ENCODE measurements at places on chromosomes 4 and X. TPM values are rescaled to one million over a fixed set of nuclear protein-coding genes. Genes with fewer than 3 reads are reported as not detected.

DNA sequence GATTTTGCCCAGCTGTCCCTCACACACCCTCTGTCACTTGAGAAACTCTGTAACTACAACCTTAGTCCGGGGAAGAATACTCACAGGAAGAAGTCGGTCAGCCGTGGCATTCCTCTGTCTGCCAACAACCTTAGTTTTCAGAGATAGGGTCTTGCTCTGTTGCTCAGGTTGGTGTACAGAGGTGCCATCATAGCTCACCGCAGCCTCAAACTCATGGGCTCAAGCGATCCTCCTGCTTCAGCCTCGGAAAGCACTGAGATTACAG lies 12.2 kb upstream of the SPCS3 start:
- DNase-seq = no peak
- no peak overlapping the region for H3K27ac ChIP-seq
- no peak overlapping the region for H3K4me3 ChIP-seq
- H3K4me1 ChIP-seq = peaks cover 17% of the 10 kb centered on the region
- H3K27me3 ChIP-seq = no peaks in the 10 kb centered on the region
- no peaks in the 10 kb centered on the region for H3K36me3 ChIP-seq

DNA sequence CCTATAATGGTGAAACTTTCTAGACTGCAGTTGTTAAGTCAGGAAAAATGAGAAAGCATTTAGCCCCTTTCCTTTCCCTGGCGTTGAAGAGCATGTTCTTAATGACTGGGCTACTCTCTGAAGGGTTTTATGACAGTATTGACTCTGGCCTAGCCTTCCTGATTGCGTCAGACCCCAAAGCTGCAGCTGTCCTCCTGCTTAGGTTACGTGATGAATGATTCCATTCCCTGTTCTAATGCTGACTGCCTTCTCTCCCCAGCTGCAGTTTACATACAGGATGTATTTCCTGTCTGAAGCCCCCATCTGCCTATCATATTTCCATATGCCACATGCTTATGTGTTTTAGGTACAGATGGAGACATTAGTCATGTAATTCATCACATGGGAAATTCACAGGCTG lies 105.8 kb upstream of the EGFL6 start:
- H3K27ac ChIP-seq = no peak overlapping the region
- H3K27me3 ChIP-seq = no peaks in the 10 kb centered on the region
- H3K4me1 ChIP-seq = no peaks in the 10 kb centered on the region

- no peak overlapping the region for H3K4me3 ChIP-seq
- H3K27me3 ChIP-seq = no peaks in the 10 kb centered on the region
- H3K4me1 ChIP-seq = no peaks in the 10 kb centered on the region
- no peak overlapping the region for H3K27ac ChIP-seq
- DNase-seq = no peak
Measured at GRCh38 chr4:77815636-77816035, 3.5 kb downstream of the CNOT6L start.

- no peak overlapping the region for H3K4me3 ChIP-seq
- no peaks in the 10 kb centered on the region for H3K4me1 ChIP-seq
- H3K27me3 ChIP-seq = no peaks in the 10 kb centered on the region
- no peak overlapping the region for H3K27ac ChIP-seq
- no peaks in the 10 kb centered on the region for H3K36me3 ChIP-seq
Measured at GRCh38 chrX:124534536-124534935, 188.2 kb downstream of the SH2D1A start.

- no peaks in the 10 kb centered on the region for H3K36me3 ChIP-seq
- no peak overlapping the region for H3K4me3 ChIP-seq
- DNase-seq = no peak
- H3K4me1 ChIP-seq = peaks cover 15% of the 10 kb centered on the region
- no peaks in the 10 kb centered on the region for H3K27me3 ChIP-seq
Measured at GRCh38 chrX:110042496-110042895, 39.6 kb downstream of the TMEM164 start.

DNA sequence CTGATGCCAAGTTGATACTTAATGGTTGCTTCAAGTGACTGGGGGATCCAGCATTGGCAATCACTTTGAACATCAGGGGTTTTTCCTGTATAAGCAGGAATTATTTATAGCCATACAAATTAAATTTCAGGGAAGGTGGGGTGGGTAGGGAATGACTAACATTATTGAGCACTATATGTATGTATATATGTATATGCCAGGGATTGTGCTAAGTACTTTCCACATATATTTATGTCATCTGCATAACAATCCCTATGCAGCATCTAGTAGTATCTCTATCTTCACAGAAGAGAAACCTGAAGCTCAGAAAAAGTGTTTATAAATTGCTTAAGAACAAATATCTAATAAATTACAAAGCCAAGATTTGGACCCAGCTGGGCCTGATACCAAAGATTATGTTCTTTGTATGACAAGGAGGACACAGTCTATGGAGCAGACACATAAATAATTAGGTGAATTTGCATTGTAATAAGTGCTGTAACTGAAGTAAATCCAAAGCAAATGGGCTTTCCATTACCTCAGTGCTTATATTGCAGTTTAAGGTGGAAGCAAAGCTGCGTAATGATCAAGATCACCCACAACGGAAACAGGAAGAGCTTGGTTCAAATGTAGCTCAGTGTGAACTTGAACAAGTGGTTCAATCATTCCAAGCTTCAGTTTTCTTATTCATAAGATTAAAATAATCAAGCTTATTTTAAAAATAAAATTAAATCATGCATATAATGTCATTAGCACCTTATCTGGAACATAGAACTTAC lies 18.9 kb upstream of the RASGEF1B start:
- H3K4me3 ChIP-seq = no peak overlapping the region
- H3K36me3 ChIP-seq = no peaks in the 10 kb centered on the region
- H3K4me1 ChIP-seq = no peaks in the 10 kb centered on the region
- H3K27ac ChIP-seq = no peak overlapping the region
- no peak for DNase-seq

DNA sequence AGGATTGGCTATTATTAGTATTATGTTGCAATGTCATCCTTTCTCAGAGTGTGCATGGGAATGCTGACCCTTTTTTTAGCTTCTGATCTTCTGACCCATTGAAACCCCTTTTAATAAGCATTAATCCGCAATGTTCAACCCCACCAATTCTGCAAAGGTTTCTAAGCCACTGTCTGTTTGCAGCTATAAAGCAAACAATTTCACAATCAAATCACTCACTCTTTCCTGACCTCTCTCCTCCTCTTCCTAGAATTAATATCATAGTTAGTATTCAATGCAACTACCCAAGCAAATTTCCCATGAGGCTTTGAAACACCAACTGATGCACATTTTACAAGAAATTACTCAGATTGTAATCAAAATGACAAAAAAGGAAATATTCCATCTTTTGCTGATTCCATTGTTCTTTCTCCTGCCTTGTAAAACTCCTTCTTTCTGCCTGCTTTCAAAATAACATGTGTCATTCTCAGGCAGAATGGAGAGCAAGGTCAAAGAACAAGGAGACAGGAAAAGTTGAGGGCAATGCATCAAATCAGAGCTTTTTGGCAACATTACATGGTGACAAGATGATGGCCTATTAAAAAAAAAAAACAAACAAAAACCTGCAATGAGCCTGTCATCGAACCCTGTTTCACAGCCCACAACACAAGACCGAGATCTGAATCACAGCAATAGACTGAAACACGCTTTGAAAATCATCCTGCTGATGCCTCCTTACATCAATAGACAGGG lies 253.2 kb upstream of the AR start:
- no peak overlapping the region for H3K4me3 ChIP-seq
- no peaks in the 10 kb centered on the region for H3K27me3 ChIP-seq
- H3K27ac ChIP-seq = no peak overlapping the region
- H3K4me1 ChIP-seq = no peaks in the 10 kb centered on the region
- DNase-seq = no peak
- H3K36me3 ChIP-seq = no peaks in the 10 kb centered on the region

DNA sequence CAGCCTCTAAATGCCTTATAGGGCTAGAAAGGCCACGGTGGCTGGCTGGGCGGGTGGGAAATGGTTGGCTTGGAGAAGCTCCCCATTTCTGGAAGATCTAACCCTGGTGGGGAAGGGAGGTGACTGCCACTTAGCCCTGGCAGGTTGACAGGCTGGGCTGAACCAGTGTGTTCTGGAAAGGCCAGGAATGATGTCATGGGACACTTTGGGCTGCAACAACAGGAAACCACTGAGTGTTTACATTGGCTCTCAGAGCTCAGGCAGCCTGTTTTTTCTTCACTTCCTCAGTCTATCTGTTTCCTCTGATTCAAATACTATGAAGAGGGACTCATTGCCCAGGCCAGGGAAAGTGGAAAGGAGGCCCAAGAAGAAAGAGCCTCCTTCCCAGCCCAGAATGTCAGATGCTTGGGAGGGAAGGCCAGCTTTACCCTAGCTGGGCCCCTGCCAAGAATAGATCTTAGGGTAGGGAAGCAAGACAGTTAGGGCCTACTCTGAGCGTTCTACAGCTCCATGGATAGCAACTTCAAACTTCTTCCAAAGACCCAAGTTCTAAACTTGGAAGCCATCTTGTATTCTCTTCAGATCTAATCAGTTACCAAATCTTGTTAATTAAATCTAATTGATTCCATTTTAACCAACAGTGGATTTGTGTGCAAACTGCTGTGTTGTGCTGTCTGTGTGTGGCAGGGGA lies 65.8 kb upstream of the MSN start:
- peaks cover 2% of the 10 kb centered on the region for H3K4me1 ChIP-seq
- H3K36me3 ChIP-seq = no peaks in the 10 kb centered on the region
- no peak overlapping the region for H3K27ac ChIP-seq

DNA sequence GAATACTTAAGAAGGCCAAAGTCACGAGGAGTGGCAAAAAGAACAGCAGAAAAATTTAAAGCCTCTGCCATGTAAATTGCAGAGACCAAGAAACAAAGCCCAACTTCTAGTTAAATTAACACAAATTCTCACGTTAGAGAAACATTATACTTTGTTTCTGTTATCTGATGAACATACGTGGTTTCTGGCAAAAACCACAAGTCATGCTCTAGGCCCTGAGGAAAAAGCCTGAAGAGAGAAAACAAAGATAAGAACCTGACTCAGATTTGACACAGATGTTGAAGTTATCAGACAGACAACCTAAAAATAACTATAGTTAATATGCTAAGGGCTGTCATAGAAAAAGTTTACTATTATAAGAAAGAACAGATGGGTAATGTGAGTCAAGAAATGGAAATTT lies 149.1 kb upstream of the PCDH10 start:
- no peak overlapping the region for H3K4me3 ChIP-seq
- H3K36me3 ChIP-seq = no peaks in the 10 kb centered on the region
- no peak overlapping the region for H3K27ac ChIP-seq
- DNase-seq = no peak
- no peaks in the 10 kb centered on the region for H3K4me1 ChIP-seq

- H3K4me1 ChIP-seq = peaks cover 10% of the 10 kb centered on the region
- H3K36me3 ChIP-seq = no peaks in the 10 kb centered on the region
- no peaks in the 10 kb centered on the region for H3K27me3 ChIP-seq
- no peak for DNase-seq
- no peak overlapping the region for H3K4me3 ChIP-seq
- H3K27ac ChIP-seq = no peak overlapping the region
Measured at GRCh38 chr4:38163216-38164006, 203.2 kb downstream of the PTTG2 start.

DNA sequence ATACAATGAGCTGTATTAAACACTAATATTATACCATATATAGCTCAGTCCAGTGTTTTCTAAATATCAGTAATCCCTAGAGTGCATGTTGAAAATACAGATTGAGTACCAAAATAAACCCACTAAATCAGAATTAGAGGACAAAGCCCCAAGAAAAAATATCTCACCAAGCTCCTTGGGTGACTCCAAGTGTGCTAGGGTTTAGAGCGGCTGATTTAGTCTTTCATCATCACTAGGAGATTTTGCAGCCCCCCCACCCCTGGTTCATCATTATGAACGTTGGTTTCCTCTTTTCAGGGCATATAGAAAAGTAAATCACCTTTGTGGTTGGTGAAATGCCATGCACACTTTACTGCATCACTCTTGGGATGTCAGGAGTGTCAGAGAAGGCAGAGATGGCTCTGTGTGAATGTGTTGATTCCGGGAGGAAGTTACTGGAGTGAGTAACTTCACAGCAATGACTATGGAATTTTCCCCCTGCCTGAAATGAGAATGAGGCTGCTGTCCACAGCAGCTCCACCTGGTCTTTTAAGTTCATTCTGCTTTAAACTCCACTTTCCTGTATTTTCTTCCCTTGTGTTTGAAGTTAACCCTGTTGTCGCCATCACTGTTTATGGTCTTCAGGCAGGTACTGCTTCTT lies 25.2 kb upstream of the ANAPC4 start:
- no peak overlapping the region for H3K4me3 ChIP-seq
- H3K4me1 ChIP-seq = no peaks in the 10 kb centered on the region
- H3K27ac ChIP-seq = no peak overlapping the region
- DNase-seq = no peak
- H3K36me3 ChIP-seq = no peaks in the 10 kb centered on the region

- no peaks in the 10 kb centered on the region for H3K36me3 ChIP-seq
- H3K27ac ChIP-seq = no peak overlapping the region
- H3K27me3 ChIP-seq = no peaks in the 10 kb centered on the region
- no peaks in the 10 kb centered on the region for H3K4me1 ChIP-seq
- DNase-seq = no peak
- no peak overlapping the region for H3K4me3 ChIP-seq
Measured at GRCh38 chr4:125808570-125808969, 493.8 kb downstream of the FAT4 start.

- no peaks in the 10 kb centered on the region for H3K27me3 ChIP-seq
- no peaks in the 10 kb centered on the region for H3K36me3 ChIP-seq
- DNase-seq = no peak
- no peaks in the 10 kb centered on the region for H3K4me1 ChIP-seq
Measured at GRCh38 chr4:79015411-79015810, 76.2 kb upstream of the PAQR3 start.

GRCh38 chr4:41022116-41022515 lies 192.2 kb downstream of the APBB2 start:
- H3K36me3 ChIP-seq = no peaks in the 10 kb centered on the region
- H3K4me3 ChIP-seq = no peak overlapping the region
- no peaks in the 10 kb centered on the region for H3K4me1 ChIP-seq
- DNase-seq = no peak

GRCh38 chrX:26722666-26723428 lies 506.9 kb downstream of the MAGEB5 start:
- no peaks in the 10 kb centered on the region for H3K36me3 ChIP-seq
- H3K27ac ChIP-seq = no peak overlapping the region
- no peak overlapping the region for H3K4me3 ChIP-seq
- DNase-seq = no peak
- no peaks in the 10 kb centered on the region for H3K27me3 ChIP-seq

DNA sequence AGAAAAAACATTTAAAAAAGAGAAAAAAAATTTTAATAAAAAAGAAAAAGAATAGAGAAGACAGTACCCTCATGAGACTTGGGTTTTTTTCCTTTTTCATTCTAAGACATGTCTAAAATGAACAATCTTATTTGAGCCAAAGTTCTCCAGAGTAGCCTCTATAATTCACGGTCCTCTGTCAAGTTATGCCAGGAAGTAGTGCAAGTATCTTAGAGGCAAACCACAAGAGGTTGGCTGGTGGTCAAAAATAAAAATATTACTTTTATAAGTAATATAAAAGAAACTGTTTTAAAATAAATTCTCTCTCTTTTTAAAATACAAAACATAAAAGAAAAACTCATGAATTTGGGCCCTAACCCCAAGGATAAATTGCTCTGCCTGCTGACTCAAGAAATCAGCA lies 26.5 kb downstream of the HNRNPDL start:
- no peak overlapping the region for H3K27ac ChIP-seq
- no peaks in the 10 kb centered on the region for H3K36me3 ChIP-seq
- no peaks in the 10 kb centered on the region for H3K4me1 ChIP-seq
- H3K27me3 ChIP-seq = no peaks in the 10 kb centered on the region
- no peak for DNase-seq

Gene AGTR2
- not detected for polyA plus RNA-seq

Gene NKX1-1
- not detected for polyA plus RNA-seq

Gene CT47B1
- polyA plus RNA-seq = not detected

Gene KLB
- 0.09 TPM for polyA plus RNA-seq

Gene NIPAL1
- 7.2 TPM for polyA plus RNA-seq

Gene MAPK10
- 3.1 TPM for polyA plus RNA-seq

Gene UGT2B15
- not detected for polyA plus RNA-seq

Gene CHIC1
- polyA plus RNA-seq = 1.4 TPM
